ENCODE measurements at places on chromosomes 2 and 18. TPM values are rescaled to one million over a fixed set of nuclear protein-coding genes. Genes with fewer than 3 reads are reported as not detected.

GRCh38 chr2:183123117-183123958 is 905 bp upstream of the NUP35 start:
- DNase-seq, result no peak

- DNase-seq, result peak; percentile 99
Measured at GRCh38 chr2:217162533-217162932, 302.7 kb upstream of the TNP1 start.

DNA sequence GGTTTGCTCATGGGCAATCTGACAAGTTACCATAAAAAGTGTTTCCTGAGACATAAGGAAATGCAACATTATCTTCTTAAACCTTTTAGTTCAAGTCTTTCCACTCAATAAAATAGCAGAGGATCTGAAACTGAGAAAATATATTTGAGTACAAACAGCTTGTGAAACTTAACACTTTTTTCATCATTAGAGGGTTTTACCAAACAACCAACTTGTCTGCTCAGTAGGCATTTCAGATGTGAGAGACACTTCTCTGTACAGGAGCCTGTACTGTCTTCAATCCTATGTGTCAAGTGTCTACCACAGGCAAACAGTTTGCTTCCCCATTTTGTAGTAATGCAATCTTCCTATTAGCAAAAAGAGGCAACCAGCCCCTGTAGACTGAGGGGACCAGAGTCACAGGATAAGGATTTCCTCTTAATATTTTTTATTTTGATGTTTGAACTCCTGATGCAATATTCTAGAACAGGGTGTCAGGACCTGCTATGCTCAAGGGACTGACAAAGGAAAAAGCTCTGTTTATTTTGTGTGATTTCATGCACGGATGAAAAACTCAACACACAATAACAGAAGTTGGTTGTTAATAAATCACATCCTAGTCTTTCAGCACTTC is 159.1 kb upstream of the LHCGR start:
- DNase-seq, result no peak

DNA sequence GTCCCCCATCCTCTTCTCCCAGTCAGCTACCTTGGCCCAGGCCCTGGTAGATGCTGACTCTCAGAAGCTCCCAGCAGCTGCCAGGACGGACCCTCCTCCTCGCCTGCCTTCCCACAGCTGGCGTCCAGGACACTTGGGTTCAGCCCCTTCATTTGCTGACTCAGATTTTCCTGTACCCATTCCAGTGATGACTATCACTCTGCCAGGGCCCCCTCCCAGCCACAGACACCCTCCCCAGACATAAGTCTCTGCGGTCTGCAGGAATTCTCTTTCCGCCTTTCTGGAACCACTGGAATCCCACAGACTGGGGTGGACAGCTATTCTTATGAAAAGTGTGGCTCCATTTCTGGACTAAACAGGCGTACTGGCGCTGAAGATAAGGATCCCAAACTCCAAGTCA is 260.3 kb upstream of the EPAS1 start:
- peak; percentile 88 for DNase-seq

- DNase-seq, result no peak
Measured at GRCh38 chr18:8261651-8262091, 347.6 kb upstream of the RAB12 start.

GRCh38 chr18:6054256-6054842 is 159.0 kb upstream of the TMEM200C start:
- peak; percentile 12 for DNase-seq

- DNase-seq, result no peak
Measured at GRCh38 chr18:36303211-36303844, 5.8 kb downstream of the FHOD3 start.

DNA sequence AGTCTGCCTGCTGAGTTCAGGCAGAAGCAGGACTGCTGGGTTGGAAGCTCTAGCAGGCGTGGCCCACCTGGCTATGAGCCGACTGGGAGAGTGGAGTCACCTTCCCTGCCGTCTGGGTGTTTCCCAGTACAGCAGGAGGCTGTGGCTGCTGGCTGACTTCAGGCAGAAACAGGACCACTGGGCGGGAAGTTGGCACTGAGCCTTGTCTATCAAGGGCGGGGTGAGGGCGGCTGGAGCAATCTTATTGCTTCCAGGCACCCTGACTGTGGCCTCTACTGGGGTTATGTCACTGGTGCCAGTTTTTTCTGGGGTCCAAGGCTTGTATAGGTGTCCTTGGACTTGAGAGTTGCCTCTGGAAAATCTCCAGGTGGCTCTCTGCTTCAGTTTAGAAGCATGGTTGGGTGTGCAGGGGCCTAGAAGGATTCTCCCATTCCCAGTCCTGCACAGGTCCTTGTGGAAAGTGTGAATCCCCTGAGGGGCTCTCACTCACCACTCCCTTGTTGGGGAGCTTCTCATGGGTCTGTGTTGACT is 30.5 kb downstream of the LTBP1 start:
- peak; percentile 20 for DNase-seq

- DNase-seq, result peak; percentile 79
Measured at GRCh38 chr18:42446195-42446594, 491.2 kb downstream of the PIK3C3 start.

GRCh38 chr2:237254911-237255578 is 158.9 kb downstream of the COL6A3 start:
- peak; percentile 84 for DNase-seq

- DNase-seq, result no peak
Measured at GRCh38 chr18:41842886-41843285, 112.1 kb upstream of the PIK3C3 start.

- DNase-seq, result no peak
Measured at GRCh38 chr2:192059266-192059665, 135.5 kb downstream of the TMEFF2 start.

ERBB4 gene
- total RNA-seq, result not detected

KCNK3 gene
- total RNA-seq, result under 0.01 TPM

RTP5 gene
- not detected for total RNA-seq

C2orf72 gene
- total RNA-seq, result not detected

COL3A1 gene
- 3,024 TPM for total RNA-seq

PLGLB2 gene
- 1.6 TPM for total RNA-seq

SMCHD1 gene
- 104 TPM for total RNA-seq

SLC9A4 gene
- under 0.01 TPM for total RNA-seq

NFU1 gene
- total RNA-seq, result 56.4 TPM

ANKRD44 gene
- total RNA-seq, result 7.7 TPM

LIMS4 gene
- total RNA-seq, result 37.7 TPM

All from fibroblast of villous mesenchyme (primary cell).